ENCODE measurements at places on chromosomes 5 and 9.

GRCh38 chr9:37262410-37262809 lies 142.0 kb downstream of the ZCCHC7 start:
- peaks cover 10% of the 10 kb centered on the region for H3K4me1 ChIP-seq
- H3K27me3 ChIP-seq = no peaks in the 10 kb centered on the region
- no peak overlapping the region for H3K27ac ChIP-seq
- H3K36me3 ChIP-seq = no peaks in the 10 kb centered on the region
- DNase-seq = no peak

- no peak for DNase-seq
- H3K4me3 ChIP-seq = no peak overlapping the region
- H3K27ac ChIP-seq = no peak overlapping the region
- no peaks in the 10 kb centered on the region for H3K27me3 ChIP-seq
- no peaks in the 10 kb centered on the region for H3K36me3 ChIP-seq
Measured at GRCh38 chr5:31283326-31283725, 89.8 kb downstream of the CDH6 start.

DNA sequence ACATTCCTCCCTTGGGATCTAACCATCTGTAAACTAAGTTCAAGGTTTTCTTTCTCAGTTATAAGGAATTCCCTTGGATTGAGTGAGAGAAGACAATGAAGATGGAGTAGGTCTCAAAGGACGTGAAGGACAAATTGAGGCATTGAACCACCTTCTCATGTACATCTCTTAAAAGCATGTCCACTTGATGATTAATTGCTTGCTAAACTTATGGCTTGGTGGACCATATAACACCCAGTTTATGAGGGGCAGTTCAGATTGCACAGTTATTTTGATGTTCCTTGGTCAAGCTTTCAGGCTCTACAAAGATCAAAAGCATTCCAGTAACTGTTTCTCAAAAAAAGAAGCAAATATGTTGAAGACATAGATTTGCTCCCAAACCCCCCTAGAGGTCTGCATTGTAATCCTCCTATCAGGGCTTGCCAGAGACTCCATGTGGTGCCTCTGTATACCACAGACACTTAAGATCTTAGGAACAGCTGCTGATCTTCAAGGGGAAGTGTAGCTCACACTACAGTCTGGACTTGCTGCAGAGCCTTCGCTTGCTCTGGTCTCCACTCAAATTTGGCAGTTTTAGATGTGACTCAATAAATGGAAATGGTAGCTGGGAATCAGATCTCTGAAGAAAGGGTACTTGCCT lies 56.9 kb upstream of the ALDH1A1 start:
- no peaks in the 10 kb centered on the region for H3K4me1 ChIP-seq
- H3K27ac ChIP-seq = no peak overlapping the region
- H3K36me3 ChIP-seq = no peaks in the 10 kb centered on the region
- H3K27me3 ChIP-seq = no peaks in the 10 kb centered on the region
- peak; percentile 27 for DNase-seq

DNA sequence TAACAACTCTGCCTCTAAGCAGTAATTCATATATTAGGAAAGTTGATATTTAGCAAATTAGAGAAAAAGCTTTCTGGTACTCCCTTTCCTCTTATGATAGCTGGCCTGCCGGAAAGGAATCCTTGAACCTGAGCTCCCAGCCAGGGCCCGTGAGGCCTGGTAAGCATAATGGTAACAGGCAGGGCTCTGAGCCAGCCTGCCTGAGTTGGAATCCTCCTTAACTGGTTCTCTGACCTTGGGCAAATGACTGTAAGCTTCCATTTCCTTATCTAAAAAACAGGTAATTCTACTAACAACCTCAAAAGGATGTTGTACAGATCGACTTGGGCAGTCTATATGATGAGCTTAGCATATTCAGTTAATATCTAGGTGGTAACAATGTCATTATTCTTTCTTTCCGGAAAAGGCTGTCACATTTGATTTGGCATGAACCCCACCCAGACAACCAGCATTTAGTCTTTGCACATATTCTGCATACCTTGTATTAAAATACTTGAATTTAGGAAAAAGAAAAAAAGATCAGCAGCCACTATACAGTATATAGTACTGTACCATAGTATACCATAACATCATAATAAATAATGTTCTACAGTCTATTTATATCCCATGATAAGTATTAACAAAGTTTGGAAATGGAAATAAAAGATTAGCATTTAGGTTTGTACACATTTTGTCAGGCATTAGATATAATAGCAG lies 55.7 kb upstream of the MAP3K1 start:
- H3K27ac ChIP-seq = no peak overlapping the region
- DNase-seq = no peak
- H3K4me3 ChIP-seq = no peak overlapping the region
- H3K27me3 ChIP-seq = no peaks in the 10 kb centered on the region

DNA sequence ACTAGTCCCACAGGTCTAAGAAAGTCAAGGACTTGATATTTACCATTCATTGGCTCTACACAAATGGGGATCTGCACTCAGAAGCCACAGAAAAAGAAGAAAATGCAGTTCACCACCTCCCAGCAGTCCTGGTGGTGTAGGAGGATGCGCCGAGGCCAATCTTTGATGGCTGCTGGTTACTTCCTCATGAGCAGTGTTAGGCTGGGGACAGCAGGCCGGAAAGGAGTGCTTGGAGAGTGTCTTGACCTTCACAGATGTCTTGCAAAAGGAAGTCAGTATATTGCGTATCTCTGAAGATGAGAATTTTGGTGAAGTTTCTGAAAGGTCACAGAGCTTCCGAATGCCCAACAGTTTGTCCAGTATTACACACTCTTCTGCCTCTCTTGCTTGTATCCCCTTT lies 597.0 kb downstream of the EBF1 start:
- H3K4me1 ChIP-seq = no peaks in the 10 kb centered on the region
- DNase-seq = no peak
- no peaks in the 10 kb centered on the region for H3K27me3 ChIP-seq
- no peak overlapping the region for H3K27ac ChIP-seq
- peaks cover 21% of the 10 kb centered on the region for H3K36me3 ChIP-seq

DNA sequence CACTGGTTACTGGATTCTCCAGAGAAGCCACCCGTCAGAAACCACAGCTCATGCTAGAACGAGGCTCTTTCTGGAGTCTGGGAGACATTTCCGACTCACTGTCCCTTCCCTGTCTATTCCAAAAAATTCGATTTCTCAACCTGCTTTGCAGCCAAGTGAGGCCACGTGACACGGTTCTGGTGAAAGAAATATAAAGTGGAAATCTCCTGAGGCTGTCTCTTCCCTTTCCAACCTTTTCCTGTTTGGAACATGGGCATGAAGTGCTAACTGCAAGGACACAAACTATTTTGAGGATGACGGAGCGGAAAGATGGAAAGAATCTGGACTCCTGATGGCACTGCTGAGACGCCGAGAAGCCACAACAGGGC lies 6.1 kb upstream of the PTGS1 start:
- H3K27me3 ChIP-seq = no peaks in the 10 kb centered on the region
- DNase-seq = no peak
- no peaks in the 10 kb centered on the region for H3K4me1 ChIP-seq
- H3K27ac ChIP-seq = no peak overlapping the region

DNA sequence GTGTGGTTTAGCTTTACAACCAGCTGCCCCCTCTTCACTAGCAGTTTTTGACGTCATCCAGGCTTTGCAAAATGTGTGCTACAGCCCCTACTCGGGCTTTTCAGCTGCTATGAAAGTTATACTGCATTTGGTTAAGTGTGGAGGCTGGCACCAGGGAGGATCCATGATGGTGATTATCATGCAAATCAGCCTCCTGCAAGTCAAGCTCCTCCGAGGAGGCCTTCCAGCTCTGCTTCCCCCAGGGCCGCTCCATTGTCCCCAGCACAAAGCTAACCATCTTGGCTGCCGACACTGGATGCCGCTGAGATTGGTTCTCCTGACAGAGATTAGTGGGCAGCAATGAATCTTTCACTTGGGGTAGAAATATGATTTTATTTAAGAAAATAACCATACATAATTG lies 159.6 kb downstream of the NR2F1-AS1 start:
- no peaks in the 10 kb centered on the region for H3K36me3 ChIP-seq
- H3K4me1 ChIP-seq = peaks cover 12% of the 10 kb centered on the region
- H3K27ac ChIP-seq = no peak overlapping the region
- peak; percentile 80 for DNase-seq
- no peaks in the 10 kb centered on the region for H3K27me3 ChIP-seq

DNA sequence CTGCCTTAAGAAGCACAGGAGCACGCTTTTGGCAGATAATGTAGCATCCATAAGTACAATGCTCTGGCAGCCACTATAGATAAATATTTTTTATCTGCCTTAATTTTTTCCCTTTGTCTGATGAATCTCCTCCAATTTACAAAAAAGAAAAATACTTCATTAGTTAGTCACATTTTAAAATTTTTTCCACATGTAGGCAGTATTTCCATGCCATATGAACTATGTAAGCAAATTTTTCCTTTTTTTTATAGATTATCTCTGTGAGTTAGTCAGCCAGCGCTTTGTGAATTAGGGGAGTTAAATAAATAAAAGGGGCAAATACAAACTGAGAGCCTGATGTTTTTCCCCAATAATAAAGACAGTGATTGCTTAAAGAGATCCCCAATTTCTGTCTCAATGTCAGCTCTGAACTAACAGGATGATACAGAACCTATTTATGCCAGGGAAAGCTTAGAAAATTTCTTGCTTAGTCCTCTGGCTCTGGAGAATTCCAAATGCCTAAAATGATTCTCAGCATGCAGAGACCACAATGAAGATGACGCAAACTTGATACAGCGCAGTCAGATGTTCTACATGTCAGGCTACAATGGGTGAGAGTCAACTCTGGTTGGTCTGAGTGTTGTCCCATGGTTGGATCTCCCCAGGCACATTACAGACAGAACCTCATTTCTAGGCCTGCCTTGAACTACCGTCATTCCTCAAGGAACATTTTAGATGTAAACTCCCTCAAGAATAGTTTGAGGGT lies 390.4 kb upstream of the CDH6 start:
- no peaks in the 10 kb centered on the region for H3K27me3 ChIP-seq
- H3K4me3 ChIP-seq = no peak overlapping the region
- peaks cover 4% of the 10 kb centered on the region for H3K36me3 ChIP-seq
- DNase-seq = no peak
- H3K27ac ChIP-seq = no peak overlapping the region

DNA sequence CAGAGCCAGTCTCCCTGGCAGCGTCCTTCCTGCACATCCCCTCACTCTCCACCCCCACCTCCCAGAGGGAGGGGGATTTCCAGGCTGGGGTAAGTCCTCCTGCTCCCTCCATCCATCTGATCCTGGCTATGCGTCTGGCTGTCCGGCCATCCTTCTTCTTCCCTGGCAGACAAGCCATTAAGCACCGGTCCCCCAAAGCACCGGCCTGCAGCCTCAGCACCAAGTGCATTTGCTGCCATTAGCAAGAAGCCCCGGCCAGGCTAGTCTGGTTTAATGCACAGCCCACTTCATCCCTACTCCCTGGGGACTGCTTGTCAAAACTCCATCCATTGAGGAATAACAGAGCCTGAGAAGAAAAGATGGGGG lies 208.7 kb upstream of the IER5L start:
- no peaks in the 10 kb centered on the region for H3K4me1 ChIP-seq
- no peak overlapping the region for H3K4me3 ChIP-seq
- no peak for DNase-seq
- no peaks in the 10 kb centered on the region for H3K36me3 ChIP-seq

DNA sequence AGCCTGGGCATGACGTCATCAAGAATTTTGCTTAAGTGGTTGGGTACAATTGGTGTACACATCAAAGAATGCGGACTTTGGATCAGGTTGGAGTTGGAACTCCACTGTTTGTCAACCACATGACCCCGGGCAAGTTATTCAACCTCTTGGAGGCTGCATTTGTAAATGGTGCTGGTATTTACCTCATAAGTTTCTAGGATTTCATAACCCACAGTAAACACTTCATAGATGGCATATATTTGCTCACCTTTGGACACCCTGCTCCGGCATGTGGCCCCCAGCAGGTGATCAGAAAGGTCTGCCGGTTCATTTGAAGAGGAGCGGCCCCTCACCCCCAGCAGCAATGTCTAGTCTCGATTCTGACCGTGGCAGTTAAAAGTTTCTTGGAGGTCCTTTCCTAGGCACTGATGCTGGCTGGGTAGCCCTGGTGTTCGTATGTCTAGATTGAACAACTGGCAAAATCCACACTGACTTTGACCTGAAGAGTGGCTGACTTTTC lies 60.6 kb downstream of the IL6ST start:
- no peak overlapping the region for H3K27ac ChIP-seq
- H3K4me1 ChIP-seq = no peaks in the 10 kb centered on the region
- no peaks in the 10 kb centered on the region for H3K27me3 ChIP-seq
- no peak overlapping the region for H3K4me3 ChIP-seq

GRCh38 chr5:78607864-78608263 lies 40.7 kb downstream of the LHFPL2 start:
- peaks cover 22% of the 10 kb centered on the region for H3K36me3 ChIP-seq
- no peak overlapping the region for H3K4me3 ChIP-seq
- peaks cover 7% of the 10 kb centered on the region for H3K4me1 ChIP-seq
- DNase-seq = no peak
- no peaks in the 10 kb centered on the region for H3K27me3 ChIP-seq

GRCh38 chr9:72173080-72173479 lies 23.8 kb downstream of the GDA start:
- H3K36me3 ChIP-seq = no peaks in the 10 kb centered on the region
- no peak overlapping the region for H3K27ac ChIP-seq
- H3K4me1 ChIP-seq = no peaks in the 10 kb centered on the region
- no peak overlapping the region for H3K4me3 ChIP-seq
- DNase-seq = no peak

- peak; percentile 66 for DNase-seq
- peak overlapping the region; percentile 55 for H3K4me3 ChIP-seq
- no peak overlapping the region for H3K27ac ChIP-seq
- H3K27me3 ChIP-seq = no peaks in the 10 kb centered on the region
Measured at GRCh38 chr5:171450423-171451331, 31.2 kb downstream of the FGF18 start.

- no peak overlapping the region for H3K27ac ChIP-seq
- H3K4me1 ChIP-seq = no peaks in the 10 kb centered on the region
- no peak for DNase-seq
- H3K36me3 ChIP-seq = no peaks in the 10 kb centered on the region
- H3K27me3 ChIP-seq = no peaks in the 10 kb centered on the region
Measured at GRCh38 chr5:96280946-96281393, 152.1 kb downstream of the PCSK1 start.

DNA sequence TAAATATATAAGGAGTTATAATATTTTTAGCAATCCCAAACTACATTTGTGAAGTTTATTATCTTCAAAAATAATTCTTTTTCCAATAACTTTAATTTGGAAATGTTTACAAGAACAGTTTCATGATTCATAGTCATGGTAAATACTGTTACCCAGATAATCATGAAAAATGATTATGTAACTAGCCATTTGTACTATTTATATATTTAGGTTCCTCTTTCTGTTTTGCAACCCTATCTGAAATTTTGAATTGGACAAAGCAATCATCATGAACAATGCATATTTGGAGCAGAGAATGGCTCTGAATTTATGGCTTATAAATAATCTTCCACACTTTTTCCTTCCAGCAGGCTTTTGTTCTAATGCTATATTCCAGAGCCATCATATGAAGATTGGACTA lies 499.7 kb downstream of the SLCO4C1 start:
- no peak overlapping the region for H3K4me3 ChIP-seq
- H3K27me3 ChIP-seq = no peaks in the 10 kb centered on the region

DNA sequence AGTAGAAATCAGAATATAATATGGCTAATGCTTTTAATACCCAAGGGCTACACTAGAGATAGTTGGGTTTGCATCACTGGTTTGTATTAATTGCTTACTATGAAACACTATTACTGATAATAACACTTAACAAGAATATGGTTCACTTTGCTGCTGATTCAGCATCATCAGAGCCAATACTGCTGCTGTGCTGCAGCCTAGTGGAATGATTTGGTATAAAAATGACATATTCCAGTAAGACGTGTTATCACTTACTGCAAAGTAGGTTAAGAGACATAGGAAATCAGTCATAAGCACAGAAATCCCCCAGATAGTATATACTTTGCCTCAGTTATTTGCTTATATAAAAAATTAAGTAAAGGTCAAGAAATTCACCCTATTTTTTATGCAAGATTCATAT lies 2.8 kb downstream of the CDH10 start:
- H3K4me3 ChIP-seq = no peak overlapping the region
- H3K4me1 ChIP-seq = no peaks in the 10 kb centered on the region
- H3K27ac ChIP-seq = no peak overlapping the region
- H3K36me3 ChIP-seq = no peaks in the 10 kb centered on the region

Measured in H9 (cell line).